Tibial artery (tissue), 4 donors: ENCODE measurements at places on chromosomes 4 and X.

DNA sequence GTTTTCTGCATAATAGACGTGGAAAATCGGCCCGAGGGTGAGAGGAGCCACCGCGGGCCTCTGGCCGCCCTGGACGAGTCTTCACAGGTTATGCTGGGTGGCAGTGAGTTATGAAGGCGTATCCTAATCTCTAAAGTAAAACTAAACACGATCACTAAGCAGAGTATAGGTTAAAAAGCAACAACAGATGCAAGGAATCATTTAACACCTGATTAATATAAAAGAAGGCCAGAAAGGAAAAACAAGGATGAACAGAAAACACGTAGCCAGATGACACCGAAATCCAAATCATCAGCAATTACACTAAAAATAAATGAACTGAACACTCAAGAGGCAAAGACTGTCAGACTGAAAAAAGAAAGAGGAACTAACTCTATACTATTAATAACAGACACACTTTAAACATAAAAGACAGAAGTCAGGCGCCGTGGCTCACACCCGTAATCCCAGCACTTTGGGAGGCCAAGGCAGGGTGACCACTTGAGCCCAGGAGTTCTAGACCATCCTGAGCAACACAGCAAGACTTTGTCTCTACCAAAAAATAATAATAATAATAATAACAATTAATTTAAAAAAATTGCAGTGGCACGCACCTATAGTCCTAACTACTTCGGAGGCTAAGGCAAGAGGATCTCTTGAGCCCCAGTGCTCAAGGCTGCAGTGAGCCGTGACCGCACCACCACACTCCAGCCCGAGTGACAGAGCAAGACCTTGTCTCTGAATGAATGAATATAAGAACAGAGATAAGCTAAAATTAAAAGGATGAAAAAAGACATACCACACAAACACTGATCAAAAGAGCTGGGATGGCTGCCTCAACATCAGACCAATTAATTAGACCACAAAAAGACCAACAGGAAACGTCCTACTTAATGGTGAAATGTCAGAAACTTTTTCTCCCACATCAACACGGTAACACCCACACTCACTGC is 30.0 kb downstream of the CTBP1 start:
- DNase-seq = no peak

DNA sequence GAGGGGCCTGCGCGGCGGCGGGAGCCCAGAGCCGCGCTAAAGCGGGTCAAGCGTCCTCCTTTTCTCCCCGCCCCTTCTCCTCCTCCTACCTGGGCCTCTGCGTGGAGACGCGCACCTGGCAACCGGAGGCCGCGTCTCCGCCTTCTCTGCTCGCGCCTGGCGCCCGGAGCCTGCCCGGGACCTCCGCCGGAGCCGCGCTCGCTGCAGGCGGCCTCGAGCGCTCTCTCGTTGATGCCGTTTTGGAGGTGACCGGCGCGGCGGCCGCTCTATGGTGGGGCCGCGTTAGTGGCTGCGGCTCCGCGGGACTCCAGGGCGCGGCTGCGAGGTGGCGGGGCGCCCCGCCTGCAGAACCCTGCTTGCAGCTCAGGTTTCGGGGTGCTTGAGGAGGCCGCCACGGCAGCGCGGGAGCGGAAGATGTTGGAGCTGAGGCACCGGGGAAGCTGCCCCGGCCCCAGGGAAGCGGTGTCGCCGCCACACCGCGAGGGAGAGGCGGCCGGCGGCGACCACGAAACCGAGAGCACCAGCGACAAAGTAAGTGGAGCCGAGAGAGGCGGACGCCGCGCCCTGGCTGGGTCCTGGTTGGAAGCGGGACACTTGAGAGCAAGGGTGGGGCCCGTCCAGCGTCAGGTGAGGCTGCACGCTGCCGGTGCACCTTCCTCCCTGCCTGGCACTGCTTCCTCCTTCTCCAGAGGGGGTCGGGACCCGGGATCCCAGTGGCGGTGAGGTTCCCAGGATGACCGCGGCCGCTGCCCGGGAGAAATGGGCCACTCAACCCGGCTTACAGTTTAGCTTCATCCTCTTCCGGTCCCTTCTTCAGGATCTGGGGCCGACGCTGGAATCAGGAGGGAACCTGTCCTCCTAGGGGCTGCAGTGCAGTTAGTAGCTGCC is at the start of gene CDS1:
Gene CDS1 (plus strand): TSS at position 140 of the 888 bp plus-strand sequence. CDS start 275 bp downstream, at position 415.
- peak; percentile 63 for DNase-seq

GRCh38 chrX:72305286-72306084 is at the start of gene CITED1:
Gene CITED1, minus strand, starts transcription at chrX:72305914. Its CDS starts 3,045 bp downstream, at chrX:72302869.
- DNase-seq = peak; percentile 62

DNA sequence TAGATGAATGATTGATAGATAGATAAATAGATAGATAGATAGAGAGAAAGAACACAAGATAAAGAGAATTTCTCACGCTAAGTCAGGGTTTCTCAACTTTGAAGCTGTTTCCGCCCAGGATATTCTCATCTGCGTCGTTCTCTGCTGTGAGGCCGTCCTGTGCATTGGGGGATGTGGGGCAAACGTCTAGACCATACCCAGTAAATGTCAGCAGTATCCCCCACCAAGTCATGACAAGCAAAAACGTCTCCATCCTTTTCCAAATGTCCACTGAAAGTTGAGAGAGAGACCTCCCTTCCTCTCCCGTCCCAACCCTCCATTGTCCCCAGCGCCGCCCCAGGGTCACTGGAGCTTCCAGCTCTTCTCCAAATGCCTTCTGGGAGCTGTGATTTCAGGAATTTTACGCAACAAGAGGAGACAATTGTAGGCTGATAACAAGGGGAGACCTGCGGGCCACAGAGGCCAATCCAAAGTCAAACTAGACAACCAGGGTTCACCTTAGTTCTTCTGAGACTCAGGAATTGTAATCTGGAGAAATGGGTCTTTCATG is 8.9 kb upstream of the CRLF2 start:
- no peak for DNase-seq

DNA sequence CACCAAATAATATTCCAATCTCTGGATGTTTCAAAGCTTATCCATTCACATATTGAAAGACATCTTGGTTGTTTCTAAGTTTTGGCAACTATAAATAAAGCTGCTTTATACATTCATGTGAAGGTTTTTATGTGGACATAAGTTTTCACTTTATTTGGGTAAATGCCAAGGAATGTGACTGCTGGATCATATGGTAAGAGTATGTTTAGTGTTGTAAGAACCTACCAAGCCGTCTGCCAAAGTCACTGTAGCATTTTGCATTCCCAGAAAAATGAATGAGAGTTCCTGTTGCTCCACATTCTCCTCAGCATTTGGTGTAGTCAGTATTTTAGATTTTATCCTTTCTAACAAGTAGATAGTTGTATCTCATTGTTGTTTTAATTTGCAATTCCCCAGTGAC is 1047.7 kb downstream of the C4orf33 start:
- no peak for DNase-seq
